Progenitor cell of endocrine pancreas (in vitro differentiated cells): ENCODE measurements at places on chromosomes 7 and 10. TPM values are rescaled to one million over a fixed set of nuclear protein-coding genes. Genes with fewer than 3 reads are reported as not detected.

GRCh38 chr7:40918701-40919271 is 784.0 kb downstream of the SUGCT start:
- no peak overlapping the region for H3K4me3 ChIP-seq
- no peak for DNase-seq
- H3K4me1 ChIP-seq = no peaks in the 10 kb centered on the region
- no peak overlapping the region for H3K27ac ChIP-seq

- H3K27ac ChIP-seq = no peak overlapping the region
- no peaks in the 10 kb centered on the region for H3K27me3 ChIP-seq
- peaks cover 2% of the 10 kb centered on the region for H3K36me3 ChIP-seq
- peaks cover 2% of the 10 kb centered on the region for H3K4me1 ChIP-seq
- H3K4me3 ChIP-seq = no peak overlapping the region
- DNase-seq = no peak
These were observed 108.6 kb downstream of the SRI start for GRCh38 chr7:88111140-88111743.

DNA sequence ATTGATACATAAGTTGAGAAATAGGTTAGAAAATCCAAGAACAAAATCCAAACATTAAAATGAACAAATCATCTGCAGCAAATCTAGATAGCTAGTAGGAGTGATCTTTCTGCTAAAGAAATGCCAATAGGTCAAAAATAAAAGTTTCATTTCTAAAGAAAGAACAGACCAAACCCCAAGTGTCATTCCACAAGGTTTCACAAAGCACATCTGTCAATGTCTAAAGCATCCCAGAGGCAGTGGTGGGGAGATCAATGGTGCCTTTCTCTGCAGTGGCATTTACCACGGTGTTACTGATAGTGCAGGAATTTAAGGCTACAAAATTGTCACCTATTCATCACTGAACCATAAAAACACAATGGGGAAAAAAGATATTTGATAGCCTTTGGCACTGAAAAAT is 147.9 kb downstream of the PARD3 start:
- no peak for DNase-seq
- no peak overlapping the region for H3K4me3 ChIP-seq
- no peaks in the 10 kb centered on the region for H3K36me3 ChIP-seq
- no peaks in the 10 kb centered on the region for H3K27me3 ChIP-seq
- H3K27ac ChIP-seq = peak overlapping the region; percentile 86

DNA sequence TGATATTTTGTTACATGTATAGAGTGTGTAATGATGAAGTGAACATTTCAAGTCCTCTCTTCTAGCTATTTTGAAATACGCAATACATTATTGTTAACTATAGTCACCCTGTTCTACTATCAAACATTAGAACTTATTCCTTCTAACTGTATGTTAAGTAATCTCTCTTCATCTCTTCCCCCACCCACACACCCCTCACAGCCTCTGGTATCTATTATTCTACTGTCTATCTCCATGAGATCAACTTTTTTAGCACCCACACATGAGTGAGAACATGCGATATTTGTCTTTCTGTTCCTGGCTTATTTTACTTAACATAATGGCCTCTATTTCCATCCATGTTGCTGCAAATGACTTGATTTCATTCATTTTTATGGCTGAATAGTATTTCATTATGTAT is 57.7 kb upstream of the EGR2 start:
- no peak overlapping the region for H3K4me3 ChIP-seq
- H3K27ac ChIP-seq = no peak overlapping the region
- DNase-seq = no peak

DNA sequence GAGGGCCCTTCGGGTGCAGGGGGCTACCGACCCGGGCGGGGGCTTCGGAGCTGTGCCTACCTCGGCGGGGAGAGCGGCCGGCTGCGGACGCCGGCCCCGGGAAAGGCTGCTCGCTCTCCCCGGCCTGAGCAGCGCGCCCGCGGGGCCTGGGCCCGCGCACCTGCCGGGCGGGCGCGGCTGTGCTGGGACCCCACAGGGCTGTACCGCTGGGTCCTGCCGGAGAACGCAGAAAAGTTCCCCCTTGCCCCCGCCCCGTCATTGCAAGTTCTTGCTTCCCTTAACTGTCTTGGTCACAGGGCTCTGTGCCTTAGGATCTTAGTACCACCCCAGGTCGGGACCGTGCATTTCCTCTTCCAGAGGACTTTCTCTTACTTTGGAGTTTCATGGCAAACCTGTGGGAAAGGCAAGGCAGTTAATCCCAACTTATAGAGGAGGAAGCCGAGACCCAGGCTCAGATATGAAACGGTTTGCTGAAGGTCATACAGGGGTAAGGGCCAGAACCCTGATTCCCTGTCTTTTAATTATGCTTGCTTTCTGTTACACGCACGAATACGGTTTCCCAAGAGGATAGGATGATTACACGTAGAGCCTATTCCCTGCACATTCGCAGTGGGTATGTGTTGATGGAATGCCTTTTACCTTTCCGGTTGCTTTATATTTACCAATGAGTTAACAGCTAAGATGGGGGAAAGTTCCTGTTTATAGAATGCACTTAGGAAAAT is 652 bp downstream of the PCGF5 start:
- peaks cover 19% of the 10 kb centered on the region for H3K4me1 ChIP-seq
- DNase-seq = no peak
- peak overlapping the region; percentile 86 for H3K4me3 ChIP-seq
- H3K27me3 ChIP-seq = peaks cover 13% of the 10 kb centered on the region
- peaks cover 5% of the 10 kb centered on the region for H3K36me3 ChIP-seq

- no peak for DNase-seq
- H3K4me1 ChIP-seq = peaks cover 1% of the 10 kb centered on the region
- no peaks in the 10 kb centered on the region for H3K36me3 ChIP-seq
- H3K27me3 ChIP-seq = peaks cover 68% of the 10 kb centered on the region
- no peak overlapping the region for H3K27ac ChIP-seq
These were observed 42.8 kb upstream of the ZNF32 start for GRCh38 chr10:43691485-43691884.

- no peak overlapping the region for H3K27ac ChIP-seq
- peaks cover under 1% of the 10 kb centered on the region for H3K27me3 ChIP-seq
- no peak overlapping the region for H3K4me3 ChIP-seq
- H3K4me1 ChIP-seq = no peaks in the 10 kb centered on the region
- H3K36me3 ChIP-seq = no peaks in the 10 kb centered on the region
These were observed 133.9 kb upstream of the CHST15 start for GRCh38 chr10:124227055-124227975.

GRCh38 chr7:137878333-137878961 is 31.7 kb upstream of the DGKI start:
- H3K27ac ChIP-seq = peak overlapping the region; percentile 17
- DNase-seq = no peak
- no peaks in the 10 kb centered on the region for H3K27me3 ChIP-seq
- H3K36me3 ChIP-seq = peaks cover 49% of the 10 kb centered on the region

- no peaks in the 10 kb centered on the region for H3K36me3 ChIP-seq
- peaks cover 1% of the 10 kb centered on the region for H3K27me3 ChIP-seq
- DNase-seq = no peak
- no peaks in the 10 kb centered on the region for H3K4me1 ChIP-seq
These were observed 20.1 kb upstream of the TNPO3 start for GRCh38 chr7:129074994-129075393.

- no peak for DNase-seq
- no peak overlapping the region for H3K27ac ChIP-seq
- peaks cover 15% of the 10 kb centered on the region for H3K4me1 ChIP-seq
- H3K27me3 ChIP-seq = peaks cover 15% of the 10 kb centered on the region
- H3K36me3 ChIP-seq = no peaks in the 10 kb centered on the region
These were observed 206.4 kb downstream of the KCNMA1 start for GRCh38 chr10:77431209-77431611.

GRCh38 chr10:117646718-117647117 is 104.2 kb downstream of the EMX2 start:
- H3K4me1 ChIP-seq = no peaks in the 10 kb centered on the region
- H3K4me3 ChIP-seq = no peak overlapping the region
- H3K36me3 ChIP-seq = peaks cover 1% of the 10 kb centered on the region
- no peak for DNase-seq
- H3K27ac ChIP-seq = no peak overlapping the region
- peaks cover 51% of the 10 kb centered on the region for H3K27me3 ChIP-seq

GRCh38 chr10:99520040-99520846 is 12.5 kb upstream of the NKX2-3 start:
- peaks cover 67% of the 10 kb centered on the region for H3K27me3 ChIP-seq
- peaks cover 44% of the 10 kb centered on the region for H3K4me1 ChIP-seq
- DNase-seq = peak; percentile 26
- H3K4me3 ChIP-seq = peak overlapping the region; percentile 46
- peak overlapping the region; percentile 83 for H3K27ac ChIP-seq
- H3K36me3 ChIP-seq = no peaks in the 10 kb centered on the region

DNA sequence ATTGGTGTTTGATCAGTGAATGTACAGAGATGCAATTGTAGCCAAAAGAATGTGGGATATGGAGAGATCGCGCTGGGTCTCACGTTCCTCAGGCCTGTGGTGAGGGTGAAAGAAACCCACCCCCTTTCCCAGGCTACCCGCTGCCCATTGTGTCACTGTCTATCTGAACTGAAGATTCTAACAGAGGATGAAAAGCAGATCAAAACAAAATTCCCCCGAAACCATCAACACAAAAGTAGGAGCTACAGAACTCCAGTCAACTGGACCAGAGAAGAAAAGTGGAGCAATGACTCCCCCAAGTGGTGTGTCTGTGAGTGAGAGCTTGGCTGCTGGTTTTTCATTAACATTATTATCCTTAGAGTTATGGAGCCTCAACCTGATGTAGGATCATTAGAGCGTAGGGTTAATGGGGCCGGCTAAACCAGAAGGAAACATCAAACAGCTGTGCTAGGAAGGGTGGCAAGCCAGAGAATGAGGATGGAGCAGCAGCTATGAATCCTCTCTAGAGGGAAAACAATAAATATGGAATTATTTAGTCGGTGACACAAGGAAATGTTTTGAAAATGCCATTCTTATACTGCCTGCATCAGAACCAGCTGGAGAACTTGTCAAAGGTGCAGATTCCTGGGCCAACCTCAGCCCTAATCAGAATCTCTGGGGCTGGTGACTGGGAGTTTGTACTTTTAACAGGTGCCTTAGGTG is 38.3 kb downstream of the AKR1B1 start:
- no peaks in the 10 kb centered on the region for H3K27me3 ChIP-seq
- H3K4me1 ChIP-seq = peaks cover 12% of the 10 kb centered on the region
- H3K27ac ChIP-seq = no peak overlapping the region
- no peaks in the 10 kb centered on the region for H3K36me3 ChIP-seq

GRCh38 chr7:34900891-34901513 is 136.3 kb downstream of the DPY19L1 start:
- peaks cover 3% of the 10 kb centered on the region for H3K4me1 ChIP-seq
- H3K36me3 ChIP-seq = no peaks in the 10 kb centered on the region
- no peak overlapping the region for H3K27ac ChIP-seq
- peaks cover 3% of the 10 kb centered on the region for H3K27me3 ChIP-seq

DNA sequence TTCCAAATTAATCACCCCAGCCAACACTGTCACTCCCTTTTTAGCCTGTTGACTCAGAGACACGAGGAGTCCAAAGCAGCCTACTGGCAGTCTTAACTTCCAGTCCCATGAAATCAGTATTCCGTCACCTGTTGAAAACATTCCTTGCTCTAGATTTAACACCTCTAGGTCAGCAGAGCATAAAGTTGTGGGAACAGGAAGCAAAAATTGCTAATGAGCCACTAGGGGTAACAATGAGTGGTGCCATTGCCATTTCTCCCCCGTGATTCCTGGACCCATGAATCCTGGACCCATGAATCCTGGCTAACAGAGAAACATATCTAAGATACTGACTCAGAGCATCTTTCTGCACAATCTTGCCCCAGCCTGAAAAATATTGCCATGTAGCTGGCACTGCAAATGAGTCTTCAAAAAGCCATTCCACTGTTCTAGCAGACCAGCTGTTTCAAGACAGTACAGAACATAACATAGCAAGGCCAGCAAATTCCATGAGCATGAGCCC is 252.7 kb upstream of the PTER start:
- H3K4me1 ChIP-seq = no peaks in the 10 kb centered on the region
- no peaks in the 10 kb centered on the region for H3K27me3 ChIP-seq
- DNase-seq = no peak
- H3K36me3 ChIP-seq = no peaks in the 10 kb centered on the region

DNA sequence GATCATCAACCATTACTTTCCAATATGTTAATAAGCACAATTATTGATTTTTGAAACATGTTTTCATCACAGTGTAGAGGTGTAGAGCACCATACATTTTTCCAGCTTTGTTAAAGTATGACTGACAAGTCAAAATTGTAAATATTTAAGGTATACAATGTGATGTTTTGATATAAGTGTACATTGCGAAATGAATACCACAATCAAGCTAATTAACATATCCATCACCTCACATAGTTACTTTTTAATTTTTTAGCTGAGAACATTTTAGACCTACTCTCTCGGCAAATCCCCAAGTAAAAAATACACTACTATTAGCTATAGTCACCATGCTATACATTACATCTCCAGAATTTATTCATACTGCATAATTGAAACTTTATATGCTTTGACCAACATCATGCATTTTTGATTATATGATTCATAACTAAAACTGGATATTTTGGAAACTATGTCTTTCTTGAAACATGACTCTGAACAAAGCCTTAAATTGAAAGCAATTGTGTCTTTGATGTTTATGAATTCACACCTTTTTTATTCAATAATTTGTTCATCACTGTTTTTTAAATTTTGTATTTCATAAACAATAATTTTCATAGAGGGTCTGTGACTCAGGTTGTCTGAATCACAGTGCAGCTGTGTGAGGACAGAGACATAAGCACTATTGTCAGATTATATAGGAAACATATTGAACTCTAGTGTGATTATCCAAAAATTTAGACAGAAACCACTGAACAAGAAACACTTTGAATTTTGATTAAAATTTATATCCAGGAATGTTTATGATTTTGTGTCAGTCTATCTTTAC is 486.1 kb downstream of the SEMA3D start:
- no peak for DNase-seq
- H3K27ac ChIP-seq = no peak overlapping the region
- H3K4me1 ChIP-seq = no peaks in the 10 kb centered on the region
- no peaks in the 10 kb centered on the region for H3K27me3 ChIP-seq
- H3K4me3 ChIP-seq = no peak overlapping the region

GRCh38 chr10:70925377-70926225 is 37.2 kb upstream of the PCBD1 start:
- no peaks in the 10 kb centered on the region for H3K4me1 ChIP-seq
- H3K36me3 ChIP-seq = no peaks in the 10 kb centered on the region
- H3K4me3 ChIP-seq = no peak overlapping the region
- peak; percentile 56 for DNase-seq
- H3K27me3 ChIP-seq = peaks cover 43% of the 10 kb centered on the region

GRCh38 chr10:24561453-24561852 is 162.2 kb downstream of the ARHGAP21 start:
- H3K36me3 ChIP-seq = no peaks in the 10 kb centered on the region
- no peak overlapping the region for H3K27ac ChIP-seq
- peaks cover 7% of the 10 kb centered on the region for H3K4me1 ChIP-seq
- no peak for DNase-seq
- no peak overlapping the region for H3K4me3 ChIP-seq
- no peaks in the 10 kb centered on the region for H3K27me3 ChIP-seq

DNA sequence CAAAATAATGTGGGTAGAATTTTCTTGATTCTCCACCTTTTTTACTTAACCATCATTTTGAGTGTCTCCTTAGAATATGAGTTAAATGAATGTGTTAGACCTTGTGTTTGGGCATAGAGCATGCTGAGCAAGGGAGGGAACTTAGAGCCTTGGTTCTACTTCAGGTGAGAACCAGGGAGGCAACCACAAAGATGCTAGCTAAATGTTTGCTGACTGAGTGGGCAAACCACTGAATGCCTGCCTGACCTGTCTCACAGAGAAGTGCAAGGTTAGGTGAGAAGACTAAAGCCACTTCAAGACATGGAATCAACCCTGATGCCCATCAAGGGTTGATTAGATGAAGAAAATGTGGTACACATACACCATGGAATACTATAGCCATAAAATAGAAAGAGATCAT is 242.6 kb upstream of the ZNF32 start:
- H3K36me3 ChIP-seq = no peaks in the 10 kb centered on the region
- DNase-seq = no peak
- no peak overlapping the region for H3K4me3 ChIP-seq
- H3K27me3 ChIP-seq = peaks cover 11% of the 10 kb centered on the region

The KAT6B gene
- total RNA-seq = 75.4 and 76.9 TPM in 2 replicates

The SPDYE2B gene
- total RNA-seq = not detected in 2 replicates

The TFR2 gene
- total RNA-seq = 0.62 and 0.93 TPM in 2 replicates

The EFCAB10 gene
- total RNA-seq = 0.53 and 0.73 TPM in 2 replicates

The TACC2 gene
- total RNA-seq = 58.1 and 60.4 TPM in 2 replicates
